Activated CD8-positive, alpha-beta memory T cell treated with anti-CD3 and anti-CD28 coated beads for 48 hours (primary cell): ENCODE measurements at places on chromosomes 12 and 14.

DNA sequence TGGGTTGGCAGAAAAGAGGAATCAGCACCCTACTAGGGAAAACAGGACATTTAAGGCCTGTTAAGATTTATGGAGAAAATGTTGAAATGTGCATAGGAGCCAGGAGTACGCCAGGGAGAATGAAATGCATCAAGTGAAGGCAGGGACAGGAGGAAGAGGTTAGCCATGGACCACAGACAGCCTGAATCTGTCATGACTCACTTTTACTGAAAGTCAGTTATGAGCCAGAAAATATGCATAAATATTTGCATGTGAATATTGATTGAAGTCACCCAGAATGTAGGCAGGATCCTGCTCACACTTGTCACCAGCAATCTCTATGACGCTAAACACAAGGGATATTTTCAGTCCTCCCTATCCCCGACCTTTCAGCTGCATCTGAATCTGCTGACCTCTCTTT, 25.1 kb upstream of the CDK17 start:
- DNase-seq: no peak

GRCh38 chr12:1906579-1906978, 11.9 kb downstream of the CACNA2D4 start:
- DNase-seq: no peak

- no peak for DNase-seq
Observed at GRCh38 chr12:114396153-114396868, 9.6 kb downstream of the TBX5 start.

GRCh38 chr14:85024931-85025330, 505.0 kb upstream of the FLRT2 start:
- no peak for DNase-seq

- no peak for DNase-seq
Observed at GRCh38 chr12:123696646-123697045, 15.5 kb upstream of the ATP6V0A2 start.

- no peak for DNase-seq
Observed at GRCh38 chr12:115382681-115383080, 698.7 kb upstream of the TBX3 start.

GRCh38 chr12:126093908-126094307, 1028.7 kb downstream of the AACS start:
- no peak for DNase-seq

- no peak for DNase-seq
Observed at GRCh38 chr12:58086930-58087329, 145.6 kb downstream of the ATP23 start.

DNA sequence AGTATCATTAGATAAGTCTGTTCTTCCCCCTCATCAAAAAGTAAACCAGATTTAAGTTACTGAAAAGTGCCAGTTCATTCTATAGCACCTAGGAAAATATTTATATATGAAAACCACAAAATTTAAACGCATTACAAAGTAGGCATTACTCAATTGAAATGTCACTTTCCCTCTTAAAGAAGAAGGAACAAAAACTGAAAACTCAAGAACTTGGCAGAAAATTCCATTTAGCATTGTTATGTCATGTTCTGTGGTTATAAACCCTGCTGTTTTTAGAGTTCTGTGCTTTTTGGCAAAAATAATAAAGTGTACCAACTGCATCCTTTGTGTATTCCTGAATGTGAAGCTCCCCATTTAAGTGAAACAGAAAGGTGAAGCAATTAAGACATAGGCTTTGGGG, 3.6 kb downstream of the FGD4 start:
- no peak for DNase-seq

DNA sequence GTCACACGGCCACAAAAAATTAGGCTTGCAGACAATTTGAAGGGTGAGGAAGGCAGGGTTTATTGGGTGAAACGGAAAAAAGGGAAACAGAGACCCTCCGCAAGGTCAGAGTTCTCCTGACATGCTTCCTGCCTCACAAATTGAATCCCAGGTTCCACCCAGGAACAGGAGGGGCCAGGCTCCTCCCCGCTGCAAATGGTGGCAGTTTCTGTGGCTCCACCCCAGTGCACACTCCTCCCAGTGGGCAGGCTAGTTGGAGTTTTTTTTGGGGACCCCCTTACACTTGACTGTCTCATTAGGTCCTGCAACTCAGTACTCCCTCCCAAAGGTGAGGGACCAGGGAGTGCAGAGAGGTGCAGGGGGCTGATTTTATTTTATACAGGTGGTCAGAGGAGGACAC, 39.4 kb upstream of the PPP1CC start:
- no peak for DNase-seq

DNA sequence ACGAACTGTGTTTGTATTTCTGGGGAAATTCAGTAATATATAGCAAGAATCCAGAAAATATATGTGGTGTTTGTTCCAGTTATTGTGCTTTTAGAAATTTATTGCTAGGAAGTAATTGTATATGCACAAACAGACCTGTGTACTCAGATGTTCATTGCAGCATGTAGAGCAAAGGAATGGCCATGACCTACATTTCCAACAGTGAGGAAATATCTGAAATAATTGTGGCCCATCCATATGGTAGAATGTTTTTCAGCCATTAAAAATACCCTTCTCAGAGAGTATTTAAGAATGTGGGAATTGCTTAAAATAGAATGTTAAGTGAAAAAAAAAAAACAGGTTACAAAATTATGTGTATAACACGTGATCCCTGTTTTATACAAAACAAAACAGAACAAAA, 77.3 kb downstream of the TMX1 start:
- no peak for DNase-seq

GRCh38 chr14:27270716-27271115, 672.9 kb upstream of the NOVA1 start:
- DNase-seq: no peak

GRCh38 chr12:123971449-123971769, 1.2 kb downstream of the CCDC92 start:
- DNase-seq: no peak

GRCh38 chr12:131473741-131474709, 236.9 kb upstream of the SFSWAP start:
- no peak for DNase-seq

- no peak for DNase-seq
Observed at GRCh38 chr14:78319406-78319805, 149.2 kb downstream of the NRXN3 start.

GRCh38 chr12:105485321-105485910, 154.9 kb downstream of the C12orf75 start:
- DNase-seq: no peak

DNA sequence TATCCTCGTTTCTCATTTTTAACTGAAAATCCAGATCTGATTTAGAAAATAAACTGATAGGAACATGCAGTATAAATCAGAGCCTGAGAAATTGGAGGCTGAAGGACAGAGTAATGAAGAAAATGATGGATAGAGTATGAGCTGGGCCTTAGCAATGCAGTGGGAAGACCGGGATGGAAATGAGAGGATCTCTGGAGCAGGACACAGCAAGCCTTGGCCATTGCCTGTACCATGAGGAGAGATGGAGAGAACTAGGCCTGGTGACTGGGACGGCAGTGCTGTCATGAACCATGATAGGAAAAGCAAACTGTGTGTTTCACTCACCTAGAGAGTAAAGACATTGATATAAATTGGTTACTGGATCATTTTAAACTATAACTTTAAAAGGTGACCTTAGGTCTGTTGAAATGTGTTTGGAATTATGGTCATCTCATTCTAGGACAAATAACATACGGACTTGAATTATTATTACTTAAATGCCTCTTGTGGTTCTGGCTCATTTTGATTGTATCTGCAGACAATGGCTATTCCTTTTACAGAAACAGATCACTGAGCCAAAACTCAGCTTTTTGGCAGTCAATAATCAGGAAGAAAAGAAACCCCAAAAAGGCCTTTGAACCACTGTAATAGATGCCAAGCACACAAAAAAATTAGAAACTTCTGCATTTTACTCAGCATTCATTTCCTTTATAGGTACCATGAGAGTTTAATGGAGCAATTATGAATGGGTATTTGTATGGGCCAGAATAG, 251.9 kb upstream of the PRKD1 start:
- DNase-seq: no peak

DNA sequence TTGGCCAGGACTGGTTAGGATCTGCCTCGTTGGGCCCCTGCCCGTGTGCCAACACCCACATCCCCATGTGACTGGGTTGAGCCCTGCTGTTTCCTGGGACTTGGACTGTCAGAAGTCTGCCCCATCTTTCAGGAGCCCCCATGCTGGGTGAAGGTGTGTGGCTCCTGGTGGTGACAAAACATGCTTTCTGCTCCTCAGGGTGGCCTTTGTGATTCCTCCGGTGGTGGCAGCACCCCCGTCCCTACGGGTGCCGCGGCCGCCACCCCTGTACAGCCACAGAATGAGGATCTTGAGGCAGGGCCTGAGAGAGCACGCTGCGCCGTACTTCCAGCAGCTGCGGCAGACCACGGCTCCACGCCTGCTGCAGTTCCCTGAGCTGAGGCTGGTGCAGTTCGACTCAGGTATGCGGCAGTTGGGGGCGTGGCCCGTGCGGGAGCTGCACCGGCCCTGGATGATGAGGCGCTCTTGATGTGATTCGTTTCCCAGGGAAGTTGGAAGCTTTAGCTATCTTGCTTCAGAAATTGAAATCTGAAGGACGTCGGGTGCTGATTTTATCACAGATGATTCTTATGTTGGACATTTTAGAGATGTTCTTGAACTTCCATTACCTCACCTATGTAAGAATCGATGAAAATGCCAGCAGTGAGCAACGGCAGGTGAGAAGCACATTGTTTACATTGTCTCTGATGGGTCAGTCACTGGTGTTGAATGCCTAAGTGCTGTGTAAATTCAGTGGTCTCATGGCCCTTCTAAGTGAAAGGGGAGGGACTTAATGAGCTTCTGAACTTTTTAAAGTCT, 80.0 kb downstream of the EP400 start:
- no peak for DNase-seq

DNA sequence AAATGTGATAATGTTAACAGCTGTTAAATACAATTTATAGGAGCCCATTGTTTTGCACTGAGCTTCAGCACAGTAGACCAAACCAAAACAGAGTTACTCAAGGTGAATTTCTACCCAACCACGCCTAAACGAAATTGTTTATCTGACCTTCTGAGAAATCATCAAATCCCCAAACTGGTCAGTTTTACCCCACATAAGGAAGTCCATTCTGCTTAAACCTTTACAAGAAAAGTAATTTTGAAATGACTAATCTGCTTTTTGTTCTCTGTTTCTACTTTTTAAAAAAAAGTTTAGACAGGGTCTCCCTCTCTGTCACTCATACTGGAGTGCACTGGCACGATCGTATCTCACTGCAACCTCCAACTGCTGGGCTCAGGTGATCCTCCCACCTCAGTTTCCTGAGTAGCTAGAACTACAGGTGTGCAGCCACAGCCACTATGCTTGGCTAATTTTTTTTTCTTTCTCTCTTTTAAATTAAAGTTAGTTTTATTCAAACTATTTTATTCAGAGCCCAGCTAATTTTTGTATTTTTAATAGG, 1.4 kb upstream of the RNF10 start:
- DNase-seq: no peak

GRCh38 chr12:69903548-69903947, 78.5 kb downstream of the MYRFL start:
- no peak for DNase-seq

- DNase-seq: no peak
Observed at GRCh38 chr14:33646692-33647260, 304.1 kb downstream of the EGLN3 start.

GRCh38 chr14:29799464-29800095, 128.1 kb downstream of the PRKD1 start:
- DNase-seq: no peak

DNA sequence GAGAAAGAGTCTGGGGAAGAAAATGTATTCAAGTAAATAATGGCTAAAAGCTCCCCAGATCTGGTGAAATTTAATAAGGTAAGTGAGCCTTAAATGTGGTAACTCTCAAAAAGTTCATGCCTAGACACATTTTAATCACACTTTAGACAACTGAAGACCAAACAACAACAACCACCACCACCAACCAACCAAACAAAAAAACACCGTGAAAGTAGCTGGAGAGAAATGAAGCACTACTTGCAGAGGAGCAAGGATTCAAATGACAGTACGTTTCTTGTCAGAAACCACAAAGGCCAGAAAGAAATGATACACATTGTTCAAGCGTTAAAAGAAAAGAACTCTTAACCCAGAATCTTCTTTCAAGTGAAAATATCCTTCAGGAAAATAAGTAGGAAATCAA, 208.3 kb downstream of the MYRFL start:
- DNase-seq: no peak

- no peak for DNase-seq
Observed at GRCh38 chr14:61690982-61691381, 4.3 kb upstream of the HIF1A start.

GRCh38 chr12:659090-659683, 4.1 kb downstream of the NINJ2 start:
- no peak for DNase-seq

GRCh38 chr12:14950421-14950820, 11.0 kb downstream of the ARHGDIB start:
- no peak for DNase-seq

- no peak for DNase-seq
Observed at GRCh38 chr12:3998968-3999792, 126.0 kb upstream of the PARP11 start.

GRCh38 chr14:105912641-105913180, 386.3 kb downstream of the TMEM121 start:
- no peak for DNase-seq

GRCh38 chr12:3995306-3995705, 122.1 kb upstream of the PARP11 start:
- DNase-seq: no peak

DNA sequence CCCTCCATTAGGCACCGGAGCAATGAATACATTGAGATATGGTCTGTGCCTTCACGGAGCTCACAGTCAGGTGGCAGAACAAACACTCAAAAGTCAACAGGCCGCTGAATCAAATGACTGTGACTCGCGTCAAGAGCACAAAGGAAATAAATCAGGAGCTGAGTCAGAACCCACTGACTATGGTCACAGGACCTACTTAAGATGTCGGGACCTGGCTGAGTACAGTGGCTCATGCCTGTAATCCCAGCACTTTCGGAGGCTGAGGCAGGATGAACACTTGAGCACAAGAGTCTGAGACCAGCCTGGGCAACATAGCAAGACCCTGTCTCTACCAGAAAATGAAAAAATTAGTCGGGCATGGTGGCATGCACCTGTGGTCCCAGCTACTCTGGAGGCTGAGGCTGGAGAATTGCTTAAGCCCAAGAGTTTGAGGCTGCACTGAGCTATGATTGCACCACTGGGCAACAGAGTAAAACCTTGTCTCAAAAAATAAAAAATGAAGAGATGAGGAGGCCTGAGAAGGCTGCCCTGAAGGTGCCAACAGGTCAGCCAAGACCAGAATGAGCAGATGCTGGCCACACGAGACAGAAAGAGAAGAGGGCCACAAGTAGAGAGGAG, 19.9 kb downstream of the TMEM233 start:
- no peak for DNase-seq

- DNase-seq: no peak
Observed at GRCh38 chr12:132244724-132245295, 84.6 kb downstream of the GALNT9 start.

DNA sequence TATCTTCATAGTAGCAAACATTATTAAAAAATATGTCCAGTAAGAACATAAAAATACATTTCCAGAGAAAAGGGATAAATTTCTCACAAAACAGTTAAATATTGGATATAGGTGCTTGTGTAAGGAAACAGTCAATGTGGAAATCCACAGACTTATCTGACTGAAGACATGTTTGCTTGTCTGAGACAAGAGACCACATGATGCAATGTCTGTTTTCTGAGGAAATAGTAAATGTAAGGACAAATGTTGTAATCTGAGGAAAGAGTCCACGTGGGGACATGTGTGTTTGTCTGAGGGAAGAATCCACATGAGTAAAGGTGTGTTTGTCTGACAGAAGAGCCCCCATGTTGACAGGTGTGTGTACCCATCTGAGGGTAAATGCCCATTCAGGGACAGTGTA, 1093.2 kb downstream of the TMEM121 start:
- DNase-seq: no peak

GRCh38 chr12:15116086-15116485, 105.1 kb downstream of the RERG start:
- no peak for DNase-seq
